ENCODE measurements at places on chromosomes 6 and 20. TPM values are rescaled to one million over a fixed set of nuclear protein-coding genes. Genes with fewer than 3 reads are reported as not detected.

The PTPRT gene
- 0.04 TPM for polyA plus RNA-seq

- DNase-seq = no peak
Observed at GRCh38 chr6:170096191-170096802, 194.6 kb downstream of the DLL1 start.

The SCRT2 gene
- polyA plus RNA-seq = not detected

The TMEM151B gene
- polyA plus RNA-seq = 0.14 TPM

- no peak for DNase-seq
Observed at GRCh38 chr20:21325296-21325695, 22.2 kb downstream of the XRN2 start.

The PPT2 gene
- 17.6 TPM for polyA plus RNA-seq

DNA sequence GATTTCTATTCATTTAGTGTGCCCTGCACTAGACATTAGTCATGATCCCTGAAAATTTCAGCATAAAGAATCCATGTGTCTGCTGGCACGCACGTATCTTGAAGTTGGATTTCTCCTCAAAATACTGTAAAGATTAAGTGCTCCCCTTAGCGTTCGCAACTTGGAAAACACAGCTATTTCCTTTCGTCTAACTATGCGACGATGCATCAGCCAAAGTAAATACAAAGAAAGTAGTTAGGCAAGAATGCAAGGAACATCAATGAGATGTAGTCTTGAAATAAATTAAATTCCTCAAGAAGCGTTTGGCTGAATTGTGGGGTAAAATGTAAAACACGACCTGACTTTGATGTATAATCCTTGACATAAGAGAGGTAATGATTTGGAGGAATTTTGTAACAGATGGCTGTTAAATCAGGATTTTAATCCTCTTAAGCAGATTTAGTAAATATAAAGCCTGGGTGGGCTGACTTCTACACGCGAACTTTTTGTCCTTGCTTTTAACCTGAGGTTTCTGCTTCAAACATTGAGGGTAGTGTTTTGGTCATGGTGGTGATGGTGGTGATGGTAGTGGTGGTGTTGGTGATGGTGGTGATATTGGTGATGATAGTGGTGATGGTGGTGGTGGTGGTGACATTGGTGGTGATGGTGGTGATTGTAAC lies 88.2 kb downstream of the FOXF2 start:
- no peak for DNase-seq

DNA sequence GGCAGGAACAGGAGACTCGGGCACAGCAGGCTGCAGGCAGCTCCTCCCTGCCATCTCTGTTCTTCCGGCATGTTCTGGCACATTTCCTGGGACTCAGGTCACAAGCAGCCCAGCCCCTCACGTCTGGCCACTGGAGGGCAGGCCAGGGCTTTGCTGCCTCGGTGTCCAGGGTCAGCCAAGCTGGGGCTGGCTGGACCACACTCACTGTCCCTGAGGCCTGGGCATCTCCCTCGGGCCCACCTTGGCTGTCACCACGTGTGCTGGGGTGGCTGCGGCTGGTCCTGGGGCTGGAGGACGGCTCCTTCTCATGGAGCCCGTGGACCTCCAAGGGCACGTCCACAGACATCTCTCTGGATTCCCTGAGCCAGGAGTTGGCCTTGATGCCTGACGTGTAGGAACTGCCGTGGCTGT lies 18.5 kb downstream of the FRMD1 start:
- DNase-seq = peak; percentile 72

The OR2H2 gene
- not detected for polyA plus RNA-seq

GRCh38 chr6:152701863-152702401 lies 4.2 kb downstream of the MYCT1 start:
- no peak for DNase-seq

- no peak for DNase-seq
Observed at GRCh38 chr20:45440424-45440823, 24.5 kb downstream of the PIGT start.

The EFCAB8 gene
- 0.15 TPM for polyA plus RNA-seq

The FABP7 gene
- polyA plus RNA-seq = not detected

DNA sequence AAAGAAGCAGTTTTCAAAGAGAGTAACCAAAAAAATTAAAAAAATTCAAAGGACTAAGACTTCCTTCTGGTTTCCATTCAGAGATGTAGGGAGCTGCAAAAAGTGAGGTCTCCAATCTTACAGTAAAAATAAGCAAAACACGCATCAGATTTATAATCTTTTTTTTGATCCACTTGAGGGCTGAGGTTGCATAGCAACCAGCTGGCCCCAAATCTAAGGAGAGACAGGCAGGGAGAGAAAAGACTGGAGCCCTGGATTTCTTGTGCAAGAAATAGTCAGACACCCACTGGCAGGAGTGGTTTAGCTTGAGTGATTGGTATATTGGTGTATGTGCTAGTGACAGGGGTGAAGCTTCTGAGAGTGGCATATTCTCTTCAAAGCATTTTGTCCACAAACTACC lies 135.9 kb upstream of the FUT9 start:
- DNase-seq = no peak

DNA sequence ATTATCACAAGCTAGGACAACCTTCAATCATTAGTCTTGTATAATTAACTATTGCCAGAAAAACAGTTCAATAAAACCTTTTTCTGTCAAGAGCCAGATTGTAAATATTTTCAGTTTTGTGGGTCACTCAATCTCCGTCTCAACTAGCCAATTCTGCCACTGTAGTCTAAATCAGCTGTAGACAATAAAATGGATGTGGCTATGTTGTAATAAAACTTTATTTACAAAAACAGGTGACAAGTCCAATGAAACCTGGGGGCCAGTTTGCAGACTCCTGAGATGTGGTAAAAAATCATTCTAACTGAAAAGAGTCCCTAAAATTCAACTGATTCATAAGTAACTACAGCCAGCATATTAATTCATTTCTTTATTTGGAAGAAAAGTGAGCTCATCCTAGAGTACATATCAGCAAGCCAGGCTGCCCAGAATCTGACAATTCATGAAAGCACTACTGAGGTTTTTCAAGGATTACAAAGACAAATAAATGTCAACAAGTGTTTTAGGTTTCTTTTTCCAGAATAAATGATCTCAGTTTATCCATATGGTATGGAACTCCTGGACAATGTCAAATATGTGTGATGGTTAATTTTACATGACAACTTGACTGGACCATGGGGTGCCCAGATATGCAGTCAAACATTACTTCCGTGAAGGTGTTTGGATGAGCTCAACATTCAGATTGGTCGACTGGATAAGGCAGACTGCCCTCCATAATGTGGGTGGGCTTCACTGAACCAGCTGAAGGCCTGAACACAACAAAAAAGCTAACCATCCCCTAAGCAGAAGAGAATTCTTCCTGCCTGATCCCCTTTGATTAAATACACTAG lies 15.3 kb downstream of the CEP85L start:
- no peak for DNase-seq

- no peak for DNase-seq
Observed at GRCh38 chr6:152540381-152540780, 96.8 kb downstream of the SYNE1 start.

- no peak for DNase-seq
Observed at GRCh38 chr6:21539621-21540100, 53.9 kb upstream of the SOX4 start.

- no peak for DNase-seq
Observed at GRCh38 chr6:167472148-167472547, 147.3 kb downstream of the TTLL2 start.

The TRIM10 gene
- polyA plus RNA-seq = not detected

The FNDC11 gene
- polyA plus RNA-seq = 0.29 TPM

The SMOC2 gene
- 10.6 TPM for polyA plus RNA-seq

The SLC17A3 gene
- polyA plus RNA-seq = not detected

The GPR6 gene
- not detected for polyA plus RNA-seq

The VSTM2L gene
- 6.9 TPM for polyA plus RNA-seq

The EMILIN3 gene
- 6.4 TPM for polyA plus RNA-seq

DNA sequence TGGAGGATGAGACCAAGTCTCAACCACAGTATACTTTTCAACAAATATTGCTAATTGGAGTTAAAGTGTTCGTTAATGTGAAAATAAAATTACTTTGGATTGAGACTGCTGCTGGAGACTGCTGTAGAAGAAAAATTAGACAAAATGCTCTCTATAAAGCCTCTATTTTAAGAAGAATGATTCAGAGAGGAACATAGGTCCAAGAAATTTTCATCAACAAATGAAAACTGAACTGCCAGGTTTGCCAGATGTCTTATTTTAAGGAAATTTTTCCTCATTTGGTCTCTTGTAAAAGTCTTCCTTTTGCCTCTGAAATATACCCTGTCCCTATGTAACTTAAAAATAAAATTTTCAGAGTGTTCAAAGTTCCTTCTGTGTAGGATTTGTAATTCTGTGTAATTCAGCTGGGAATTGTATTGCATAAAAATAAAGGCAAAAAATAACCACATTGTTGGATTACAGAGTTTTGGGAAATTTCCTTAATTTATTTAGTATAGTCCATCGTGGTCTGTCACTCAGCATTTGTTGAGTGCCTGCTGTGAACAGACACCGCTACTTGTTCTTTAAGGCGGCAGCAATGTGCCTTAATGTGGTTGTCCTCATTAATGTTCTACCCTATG lies 27.4 kb downstream of the ANKS1A start:
- DNase-seq = no peak

DNA sequence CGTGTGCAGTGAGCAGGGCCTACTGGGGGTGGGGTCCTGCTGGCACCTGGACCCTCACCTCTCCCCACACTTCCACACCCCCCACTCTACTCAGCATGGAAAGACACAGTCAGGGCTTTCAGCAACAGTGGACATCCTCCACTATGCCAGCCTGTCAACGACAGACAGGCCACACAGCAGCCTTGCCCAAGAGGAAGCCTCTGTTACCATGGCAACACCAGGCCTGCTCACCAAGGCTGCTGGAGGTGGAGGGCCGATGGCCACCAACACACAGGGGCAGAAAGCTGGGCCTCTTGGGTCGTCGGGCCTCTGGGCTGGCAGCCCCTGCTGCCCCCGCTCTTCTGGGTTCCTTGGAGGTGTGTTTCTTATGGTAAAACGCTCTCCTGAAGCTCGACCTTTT lies 13.6 kb downstream of the BNIP5 start:
- DNase-seq = no peak

The PRICKLE4 gene
- polyA plus RNA-seq = 1.6 TPM

The FAM83B gene
- polyA plus RNA-seq = 0.22 TPM

The PDE10A gene
- 6.8 TPM for polyA plus RNA-seq

- DNase-seq = no peak
Observed at GRCh38 chr6:34062815-34063214, 83.1 kb downstream of the GRM4 start.

The CNR1 gene
- polyA plus RNA-seq = 0.72 TPM

DNA sequence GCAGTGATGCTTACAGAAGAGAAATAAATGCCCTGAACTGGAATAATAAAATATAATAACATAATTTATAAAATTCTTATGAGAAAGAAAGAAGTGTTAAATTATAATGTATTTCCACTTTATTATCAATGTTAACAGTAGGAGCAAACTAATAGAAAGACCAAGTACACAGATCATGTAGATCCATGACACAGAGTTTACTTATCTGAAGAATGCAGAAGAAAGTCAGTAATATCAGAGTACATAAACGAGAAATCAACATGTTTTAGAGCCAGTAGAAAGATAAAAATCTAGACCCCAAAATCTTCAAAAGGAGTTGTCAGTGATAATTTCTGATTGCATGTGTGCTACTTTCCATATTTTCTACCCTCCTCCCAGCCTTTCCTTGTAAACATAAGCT lies 334.8 kb upstream of the MANEA start:
- DNase-seq = no peak

The ENPP1 gene
- polyA plus RNA-seq = 2.3 TPM

DNA sequence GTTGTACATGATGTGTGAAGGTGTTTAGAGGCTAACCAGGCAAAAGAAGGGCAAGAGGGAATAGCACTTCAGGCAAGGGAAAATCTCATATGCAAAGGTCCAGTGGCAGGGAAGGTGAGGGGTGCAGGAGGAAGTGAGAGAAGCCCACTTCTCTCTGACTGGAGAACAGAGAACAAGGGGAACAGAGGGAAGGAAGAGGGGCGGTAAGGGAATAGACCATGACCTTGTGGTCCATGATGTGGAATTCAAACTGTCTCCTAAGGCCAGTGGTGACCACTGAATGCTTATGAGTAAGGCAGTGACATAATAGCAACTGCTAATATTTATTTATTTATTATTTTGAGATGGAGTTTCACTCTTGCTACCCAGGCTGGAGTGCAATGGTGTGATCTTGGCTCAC lies 20.6 kb upstream of the SLC9A8 start:
- no peak for DNase-seq
